ENCODE measurements at places on chromosomes 11 and 22.

DNA sequence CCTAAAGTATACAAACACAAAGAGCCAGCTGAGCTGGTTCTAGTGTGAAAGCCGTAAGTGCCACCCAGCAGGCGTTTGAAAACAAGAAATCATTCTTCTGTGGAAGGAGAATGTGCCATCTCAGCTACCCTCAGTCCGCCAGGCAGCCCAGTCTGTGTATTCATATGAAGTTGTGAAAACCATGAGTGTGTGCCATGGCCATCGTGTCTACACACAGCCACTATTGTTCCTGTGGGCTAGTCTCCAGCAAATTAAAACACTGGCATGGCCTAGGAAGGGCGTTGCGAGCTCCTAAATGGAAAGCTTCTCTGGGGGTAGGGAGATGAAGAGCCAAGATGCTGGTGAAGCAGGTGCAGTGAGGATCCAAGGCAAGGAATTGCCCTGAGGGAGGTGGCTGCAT is 51.5 kb upstream of the HORMAD2 start:
- H3K4me3 ChIP-seq: no peak overlapping the region
- H3K27ac ChIP-seq: no peak overlapping the region
- H3K36me3 ChIP-seq: peaks cover 4% of the 10 kb centered on the region
- H3K27me3 ChIP-seq: no peaks in the 10 kb centered on the region

DNA sequence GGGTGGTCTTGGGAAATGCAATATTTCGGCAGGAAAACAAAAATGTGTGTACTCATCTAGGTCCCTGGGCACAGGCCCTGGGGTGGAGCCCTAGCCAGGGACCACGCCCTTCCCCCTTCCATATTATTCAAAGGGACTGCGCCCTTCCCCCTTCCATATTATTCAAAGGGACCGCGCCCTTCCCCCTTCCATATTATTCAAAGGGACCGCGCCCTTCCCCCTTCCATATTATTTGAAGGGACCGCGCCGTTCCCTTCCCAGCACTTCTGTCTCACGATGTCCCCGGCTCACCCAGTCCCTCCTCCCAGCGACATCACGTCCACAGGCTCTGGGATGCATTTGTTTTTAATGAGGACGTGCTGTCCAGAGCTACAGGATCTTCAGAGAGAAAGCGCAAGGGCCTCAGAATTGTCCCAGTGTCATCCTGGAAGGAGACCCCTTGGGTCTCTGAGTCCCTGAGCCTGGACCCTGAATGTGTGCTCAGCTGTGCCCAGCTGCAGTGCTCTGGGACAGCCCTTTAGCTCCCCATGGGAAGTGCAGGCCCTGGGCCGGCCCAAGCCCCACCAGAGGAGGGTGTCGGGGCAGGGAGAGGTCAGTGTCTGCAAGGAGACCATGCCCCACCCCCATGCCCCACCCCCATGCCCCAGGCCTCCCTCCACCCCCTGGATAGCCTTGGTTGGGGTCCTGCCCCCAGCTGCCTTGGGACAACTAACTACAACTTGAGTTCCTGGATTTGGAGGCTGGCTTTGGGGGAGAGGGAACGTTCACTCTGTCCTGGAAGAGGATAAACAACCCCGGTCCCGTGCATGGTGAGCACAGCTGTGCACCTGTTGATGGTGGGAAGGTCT is 810.0 kb downstream of the BRD1 start:
- no peak overlapping the region for H3K4me3 ChIP-seq
- H3K27me3 ChIP-seq: no peaks in the 10 kb centered on the region
- no peak for DNase-seq
- no peak overlapping the region for H3K27ac ChIP-seq
- no peaks in the 10 kb centered on the region for H3K4me1 ChIP-seq

GRCh38 chr11:2343502-2343901 is 33.6 kb upstream of the CD81 start:
- H3K36me3 ChIP-seq: no peaks in the 10 kb centered on the region
- H3K4me1 ChIP-seq: no peaks in the 10 kb centered on the region
- no peak overlapping the region for H3K4me3 ChIP-seq
- H3K27ac ChIP-seq: no peak overlapping the region

DNA sequence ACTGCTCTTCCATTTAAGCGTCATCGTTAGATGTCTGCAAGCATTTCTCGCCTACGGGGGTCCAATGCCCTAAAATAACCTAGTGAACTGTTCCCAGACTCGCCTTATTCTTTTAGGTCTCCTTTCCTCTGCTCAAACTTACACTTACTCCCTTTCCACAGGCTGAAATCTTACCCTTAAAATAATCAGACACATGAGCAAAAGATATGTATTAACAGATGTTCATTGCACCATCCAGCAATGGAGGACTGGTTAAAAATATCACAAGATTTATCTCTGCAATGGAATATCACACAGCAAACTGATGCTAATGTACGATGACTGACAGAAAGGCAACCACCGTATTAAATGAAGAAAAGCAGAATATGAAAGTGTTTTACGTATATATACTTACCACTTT is 1.6 kb upstream of the CSTF3 start:
- no peak overlapping the region for H3K4me3 ChIP-seq
- no peak overlapping the region for H3K27ac ChIP-seq
- H3K36me3 ChIP-seq: no peaks in the 10 kb centered on the region

DNA sequence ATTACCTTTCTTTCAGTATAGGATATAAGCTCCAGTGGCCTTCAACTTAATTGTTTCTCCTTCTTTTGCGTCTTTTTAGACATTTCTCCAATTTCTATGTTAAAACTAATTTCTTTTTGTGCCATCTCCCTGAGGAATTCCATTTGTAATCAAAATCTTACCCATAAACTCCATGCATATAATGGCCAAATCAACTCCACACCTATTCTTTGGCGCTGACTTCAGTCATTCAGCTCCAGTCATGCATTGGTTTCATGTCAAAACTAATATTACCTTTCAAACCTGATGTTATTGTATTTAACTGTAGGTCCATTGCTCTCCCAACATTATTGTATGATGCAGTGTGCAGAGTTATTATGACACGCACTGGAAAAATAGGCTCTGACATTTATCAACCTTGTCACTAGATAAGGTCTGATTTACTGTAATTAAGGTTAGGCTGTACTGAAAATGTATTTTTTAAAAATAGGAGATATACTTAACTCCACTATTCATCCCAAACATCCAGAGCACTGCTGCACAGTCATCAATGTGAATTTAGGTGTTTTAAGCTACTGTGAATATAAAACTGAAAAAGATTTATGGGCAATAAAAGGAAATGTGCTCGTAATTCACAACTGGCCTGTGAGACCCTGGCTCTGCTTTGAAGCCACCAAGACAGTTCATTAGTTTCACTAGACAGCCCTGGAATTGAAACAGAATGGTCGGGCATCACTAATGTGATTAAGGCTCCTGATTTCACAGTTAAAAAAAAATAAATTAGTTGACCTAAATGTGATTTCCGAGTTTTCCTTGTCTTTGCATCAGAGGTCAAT is 180.6 kb upstream of the GRIA4 start:
- no peak overlapping the region for H3K4me3 ChIP-seq

DNA sequence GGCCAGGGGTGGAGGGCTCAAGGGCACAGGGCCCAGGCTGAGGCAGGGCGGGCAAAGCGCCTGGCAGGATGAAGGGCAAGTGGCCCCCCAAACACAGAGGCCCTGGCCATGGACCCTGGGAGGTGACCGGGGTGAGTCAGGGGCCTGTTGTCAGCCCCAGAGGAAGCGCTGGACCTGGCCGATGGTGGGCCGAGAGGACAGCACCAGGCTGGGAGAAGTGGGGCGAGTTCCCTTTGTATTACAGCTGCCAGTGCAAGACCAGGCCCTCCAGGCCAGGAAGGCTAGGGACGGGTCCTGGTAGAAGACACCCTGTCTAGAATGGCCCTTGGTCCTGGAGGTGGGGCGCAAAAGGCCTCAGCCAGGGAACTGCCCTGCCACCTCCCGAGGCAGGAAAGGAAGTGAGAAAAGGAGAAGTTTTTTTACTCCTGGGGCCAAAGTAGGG is 12.8 kb downstream of the CXCR5 start:
- H3K27me3 ChIP-seq: no peaks in the 10 kb centered on the region
- DNase-seq: no peak
- H3K27ac ChIP-seq: no peak overlapping the region
- H3K4me1 ChIP-seq: no peaks in the 10 kb centered on the region
- H3K4me3 ChIP-seq: no peak overlapping the region

DNA sequence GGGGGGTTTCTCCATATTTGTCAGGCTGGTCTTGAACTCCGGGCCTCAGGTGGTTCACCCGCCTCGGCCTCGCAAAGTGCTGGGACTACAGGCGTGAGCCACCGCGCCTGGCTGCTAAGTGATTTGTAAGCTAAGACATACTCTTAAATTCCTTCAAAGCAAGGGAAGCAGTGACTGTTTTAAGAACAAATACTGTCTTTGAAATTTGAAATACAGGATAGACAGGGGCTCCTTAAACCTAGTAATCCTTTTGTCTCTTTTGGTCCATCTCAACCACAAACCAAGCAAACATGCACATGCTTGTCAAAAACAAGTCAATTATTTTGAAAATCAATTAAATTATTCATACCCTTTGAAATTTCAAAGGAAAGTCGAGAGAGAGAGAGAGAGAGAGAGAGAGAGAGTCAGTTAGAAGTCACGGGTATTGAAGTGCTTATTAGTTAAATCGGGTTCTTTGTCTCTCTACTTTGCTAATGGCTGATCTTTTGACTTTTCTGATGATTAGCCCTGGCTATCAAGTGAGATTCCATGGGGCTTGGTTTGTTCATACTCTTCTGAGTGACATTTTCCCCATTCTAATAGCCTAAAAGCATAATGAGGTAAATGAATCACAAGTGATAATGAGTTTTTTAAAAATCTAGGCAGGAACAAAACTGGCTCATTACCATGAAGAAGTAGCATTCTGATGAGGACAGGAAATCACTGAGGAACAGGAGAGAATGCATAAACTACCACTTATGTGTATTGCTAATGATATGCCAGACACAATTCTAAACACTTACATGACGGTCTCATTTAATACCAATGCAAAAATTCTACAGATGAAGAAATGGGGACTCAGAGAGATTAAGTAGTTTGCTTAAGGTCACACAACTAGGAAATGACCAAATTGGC is 48.0 kb downstream of the MCHR1 start:
- no peak for DNase-seq
- no peak overlapping the region for H3K4me3 ChIP-seq
- peaks cover 13% of the 10 kb centered on the region for H3K4me1 ChIP-seq

GRCh38 chr11:44621140-44621681 is 55.7 kb downstream of the CD82 start:
- H3K36me3 ChIP-seq: no peaks in the 10 kb centered on the region
- no peak overlapping the region for H3K27ac ChIP-seq

DNA sequence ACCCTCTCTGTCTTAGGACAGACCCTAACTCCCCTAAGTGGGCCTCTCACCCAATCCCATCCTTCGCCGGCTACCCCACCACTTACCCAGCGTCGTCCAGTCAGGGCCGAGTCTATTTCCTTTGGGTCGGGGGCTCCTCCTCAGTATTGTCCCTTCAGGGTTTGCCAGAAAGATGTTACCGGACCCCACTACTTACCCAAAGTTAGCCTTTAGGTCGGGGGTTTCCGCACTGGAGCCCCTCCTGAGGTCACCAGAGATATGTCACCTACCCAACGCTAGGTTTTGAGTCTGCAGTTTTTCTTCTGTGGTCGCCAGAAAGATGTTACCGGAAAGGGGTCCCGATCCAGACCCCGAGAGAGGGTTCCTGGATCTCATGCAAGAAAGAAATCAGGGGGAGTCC is 17.9 kb upstream of the B4GALNT4 start:
- no peak overlapping the region for H3K4me3 ChIP-seq
- H3K4me1 ChIP-seq: peaks cover 6% of the 10 kb centered on the region
- no peak overlapping the region for H3K27ac ChIP-seq
- no peaks in the 10 kb centered on the region for H3K27me3 ChIP-seq

DNA sequence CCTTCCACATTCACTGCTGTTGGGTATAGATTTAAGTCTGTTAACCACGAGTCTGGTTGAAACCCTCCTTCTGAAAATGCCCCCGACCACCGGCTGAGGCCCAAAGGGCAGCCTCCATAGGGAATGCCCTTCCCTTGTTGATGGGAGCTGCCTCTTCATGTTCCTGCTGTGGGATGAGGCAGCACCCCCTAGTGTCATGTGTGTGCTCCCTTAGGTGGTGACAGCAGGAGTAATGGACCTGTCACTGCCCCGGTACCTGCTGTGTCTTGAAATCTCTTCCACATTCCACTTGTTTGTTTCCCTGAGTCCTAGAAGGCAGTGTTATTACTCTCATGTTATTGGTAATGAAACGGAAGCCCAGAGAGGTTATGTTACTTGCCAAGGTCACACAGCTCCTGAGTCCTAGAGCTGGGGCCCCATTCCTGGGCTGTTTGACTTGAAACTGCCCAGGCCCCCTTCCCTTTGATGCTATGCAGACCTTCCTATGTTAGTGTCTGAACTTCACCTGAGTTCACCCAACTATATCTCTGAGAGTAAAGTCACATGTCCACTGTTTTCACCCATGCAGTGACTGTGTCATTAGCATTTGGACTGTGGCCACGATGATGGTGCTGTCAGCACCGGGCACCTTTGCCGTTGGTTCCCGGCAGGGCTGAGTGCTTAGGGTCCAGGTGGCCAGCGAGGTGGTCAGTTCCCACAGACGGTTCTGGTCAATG is 234.3 kb downstream of the TBC1D22A start:
- DNase-seq: no peak
- no peak overlapping the region for H3K4me3 ChIP-seq
- no peak overlapping the region for H3K27ac ChIP-seq

- no peaks in the 10 kb centered on the region for H3K27me3 ChIP-seq
- peak overlapping the region; percentile 87 for H3K27ac ChIP-seq
- no peaks in the 10 kb centered on the region for H3K36me3 ChIP-seq
- peaks cover 42% of the 10 kb centered on the region for H3K4me1 ChIP-seq
- peak overlapping the region; percentile 90 for H3K4me3 ChIP-seq
Observed at GRCh38 chr22:35835998-35836691, 118.5 kb downstream of the APOL5 start.

DNA sequence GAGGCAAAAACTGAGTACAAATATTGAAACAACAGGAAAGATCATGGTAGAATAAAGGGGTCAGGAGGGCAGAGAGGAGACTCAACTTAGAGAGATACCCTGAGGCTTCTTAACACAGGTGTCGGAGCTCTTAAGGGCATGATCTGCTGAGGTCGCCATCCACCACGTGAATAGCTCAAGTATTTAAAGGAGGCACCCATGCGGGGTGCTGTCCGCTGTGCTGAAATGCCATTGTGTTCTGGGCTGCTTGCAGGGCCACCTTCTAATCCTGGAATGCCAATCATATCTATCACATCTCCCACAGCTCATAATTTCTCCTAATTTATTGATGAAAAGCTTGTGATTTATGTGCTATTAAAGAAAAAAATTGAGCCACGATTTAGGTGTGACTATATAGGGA is 90.2 kb downstream of the SEZ6L start:
- H3K27me3 ChIP-seq: no peaks in the 10 kb centered on the region
- H3K36me3 ChIP-seq: no peaks in the 10 kb centered on the region
- no peak overlapping the region for H3K4me3 ChIP-seq
- DNase-seq: peak; percentile 4
- no peaks in the 10 kb centered on the region for H3K4me1 ChIP-seq

GRCh38 chr22:38262051-38262795 is 10.6 kb downstream of the TMEM184B start:
- H3K4me1 ChIP-seq: peaks cover 33% of the 10 kb centered on the region
- no peaks in the 10 kb centered on the region for H3K36me3 ChIP-seq
- DNase-seq: peak; percentile 68
- no peaks in the 10 kb centered on the region for H3K27me3 ChIP-seq
- peak overlapping the region; percentile 82 for H3K27ac ChIP-seq
